ENCODE measurements at places on chromosomes 7 and 10.

GRCh38 chr10:62451611-62451975, 77.4 kb downstream of the ZNF365 start:
- no peak for DNase-seq

- no peak for DNase-seq
Observed at GRCh38 chr7:41201021-41201420, 501.9 kb downstream of the INHBA start.

DNA sequence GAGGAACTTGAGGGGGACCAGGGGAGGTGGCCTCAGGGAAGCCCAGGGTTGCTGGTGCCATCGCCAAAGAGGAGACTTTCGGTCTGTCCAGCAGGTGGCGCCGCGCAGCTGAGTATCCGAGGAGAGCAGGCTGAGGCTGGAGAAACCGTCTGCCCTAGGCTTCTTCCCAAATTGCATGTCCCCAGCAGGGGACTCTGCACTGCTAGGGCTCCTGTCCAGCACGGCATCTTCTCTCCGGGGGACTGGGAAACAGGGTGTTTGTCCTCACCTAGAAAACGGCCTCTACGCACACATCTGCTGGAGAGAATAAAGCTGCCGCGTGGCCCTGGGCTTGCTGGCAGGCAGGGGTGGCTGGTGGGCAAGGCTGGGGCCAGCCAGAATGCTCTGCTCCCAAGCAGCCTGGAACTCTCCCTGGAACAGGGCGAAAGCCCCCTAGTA, 161.9 kb downstream of the SH2D4B start:
- DNase-seq = peak; percentile 29

DNA sequence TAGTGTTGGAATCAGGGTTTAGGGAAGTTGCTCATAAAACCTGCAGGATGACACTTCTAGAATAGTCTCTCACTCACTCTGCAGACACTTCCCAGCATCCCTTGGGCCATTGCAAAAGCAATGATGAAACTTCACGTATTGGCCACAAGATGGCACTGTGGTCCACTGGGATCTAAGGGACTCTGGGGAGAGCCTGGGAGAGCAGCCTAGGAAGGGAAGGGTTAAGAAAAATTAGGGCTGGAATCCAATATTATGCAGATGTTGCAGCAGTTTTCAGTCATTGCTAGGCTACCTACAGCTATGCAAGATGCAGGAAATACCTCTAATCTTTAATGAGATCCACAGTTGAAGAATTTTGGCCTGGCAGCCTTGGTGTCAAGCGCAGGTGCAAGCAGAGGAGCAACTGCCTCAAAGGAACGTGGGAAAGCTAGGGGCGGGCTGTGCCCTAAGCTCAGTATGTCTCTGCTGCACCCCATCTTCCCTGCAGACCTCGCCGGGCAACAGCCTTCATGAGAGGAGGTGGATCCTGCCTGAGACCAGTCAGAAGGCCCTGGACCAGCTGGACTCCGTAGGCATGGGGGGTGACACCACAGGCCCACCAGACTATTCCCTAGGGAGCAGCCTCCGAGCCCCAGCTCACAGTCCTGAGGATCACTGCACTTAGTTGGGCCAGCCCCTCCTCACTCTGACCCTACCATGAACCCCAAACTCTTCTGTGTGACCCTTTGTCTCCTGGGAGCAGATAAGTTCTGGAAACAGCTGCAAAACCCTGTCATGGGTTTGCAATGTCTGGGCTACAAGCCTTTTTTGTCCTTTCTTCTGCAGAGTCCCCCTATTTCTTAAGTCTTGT, 127.9 kb upstream of the PRSS58 start:
- peak; percentile 86 for DNase-seq

GRCh38 chr7:44709011-44709915, 39.4 kb upstream of the ZMIZ2 start:
- DNase-seq = no peak

- DNase-seq = no peak
Observed at GRCh38 chr7:16402091-16402490, 19.2 kb downstream of the CRPPA start.

- DNase-seq = no peak
Observed at GRCh38 chr7:142603870-142604448, 145.3 kb upstream of the PRSS1 start.

- no peak for DNase-seq
Observed at GRCh38 chr10:71331736-71332135, 12.7 kb downstream of the SLC29A3 start.

GRCh38 chr7:21011153-21011552, 224.5 kb upstream of the SP8 start:
- no peak for DNase-seq

DNA sequence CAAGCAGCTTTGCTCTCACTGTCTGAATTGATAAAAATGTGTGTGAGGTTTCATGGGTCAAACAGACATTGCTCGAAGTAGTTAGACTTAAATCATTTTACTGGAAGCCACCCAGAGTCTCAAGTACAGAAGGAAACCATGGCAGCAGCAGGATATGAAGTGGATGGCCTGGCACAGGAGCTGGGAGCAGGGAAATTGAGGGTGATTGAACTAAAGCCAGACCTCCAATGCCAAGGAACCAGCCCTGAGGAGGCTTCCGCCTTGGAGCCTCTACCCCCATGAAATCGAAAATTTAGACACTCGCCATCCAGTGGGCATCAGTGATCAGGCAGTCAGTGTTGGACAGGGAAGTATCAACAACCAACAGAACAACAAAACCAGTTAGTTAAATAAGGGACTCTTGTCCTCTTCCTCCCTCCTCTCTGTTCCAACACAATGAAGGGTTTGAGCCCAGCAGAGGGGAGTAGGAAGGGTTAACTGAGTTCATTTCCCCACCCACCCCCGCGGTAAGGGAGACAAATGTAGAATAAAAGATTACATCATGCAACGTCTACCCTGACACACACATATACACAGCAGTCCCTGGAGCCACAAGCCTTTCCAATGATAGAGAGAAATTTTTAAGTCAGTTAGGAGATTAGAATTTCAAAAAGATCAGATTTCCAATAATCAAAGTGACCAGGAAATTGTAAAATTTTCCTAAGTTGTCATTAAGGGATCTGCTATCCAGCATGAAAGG, 156.3 kb downstream of the SLC16A9 start:
- no peak for DNase-seq

DNA sequence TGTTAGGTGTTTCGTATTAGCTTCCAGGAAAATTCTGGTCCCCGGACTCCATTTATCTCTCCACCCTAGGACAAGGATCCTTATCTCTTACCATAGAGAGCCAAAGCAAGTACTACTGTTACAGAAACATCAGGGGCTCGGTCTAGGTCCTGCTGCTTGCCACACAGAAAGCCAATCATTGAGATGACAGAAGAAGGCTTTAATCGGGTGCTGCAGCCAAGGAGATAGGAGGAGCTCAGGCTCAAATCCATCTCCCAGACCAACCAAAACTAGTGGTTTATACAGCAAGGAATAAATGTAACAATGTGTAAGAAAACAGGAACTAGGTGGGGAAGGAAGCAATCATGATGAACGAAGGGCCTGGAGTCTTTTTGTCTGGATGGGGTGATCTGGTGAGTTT, 22.2 kb upstream of the CACUL1 start:
- no peak for DNase-seq

- peak; percentile 69 for DNase-seq
Observed at GRCh38 chr7:11427686-11428273, 404.2 kb downstream of the THSD7A start.

DNA sequence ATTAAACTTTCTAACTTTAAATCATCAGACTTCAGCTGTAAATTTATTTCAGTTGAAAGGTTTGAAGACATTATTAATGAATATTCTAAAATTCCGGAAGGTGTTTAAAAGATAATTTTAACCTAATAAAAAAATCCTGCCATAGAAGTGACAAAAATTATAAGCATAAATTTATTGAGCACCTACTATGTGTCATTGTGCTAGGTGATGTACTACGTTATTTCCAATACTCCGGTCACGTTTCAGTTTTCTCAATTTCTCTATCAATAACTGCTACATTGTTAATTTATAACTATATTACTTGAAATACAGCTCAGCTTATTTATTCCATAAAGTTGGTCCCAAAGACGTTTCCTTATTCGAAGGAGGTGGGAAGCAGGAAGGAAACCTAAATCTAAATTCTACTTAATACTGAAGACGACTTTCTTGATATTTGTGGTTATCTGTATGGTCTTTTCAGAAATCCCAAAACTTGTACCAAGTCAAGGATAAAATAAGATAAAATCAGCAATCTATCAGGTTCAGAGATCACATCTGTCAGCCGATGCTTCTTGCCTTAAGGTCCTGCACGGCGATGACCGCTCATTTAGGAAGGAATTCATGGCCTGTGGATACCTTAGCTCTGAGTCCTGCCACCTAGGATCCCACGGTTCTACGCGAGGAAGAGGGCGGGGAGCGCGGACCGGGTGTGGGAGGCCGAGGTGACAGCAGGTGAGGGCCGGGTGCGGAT, 1.2 kb upstream of the ZEB1 start:
- no peak for DNase-seq

- no peak for DNase-seq
Observed at GRCh38 chr10:3350617-3351258, 178.2 kb upstream of the PITRM1 start.

DNA sequence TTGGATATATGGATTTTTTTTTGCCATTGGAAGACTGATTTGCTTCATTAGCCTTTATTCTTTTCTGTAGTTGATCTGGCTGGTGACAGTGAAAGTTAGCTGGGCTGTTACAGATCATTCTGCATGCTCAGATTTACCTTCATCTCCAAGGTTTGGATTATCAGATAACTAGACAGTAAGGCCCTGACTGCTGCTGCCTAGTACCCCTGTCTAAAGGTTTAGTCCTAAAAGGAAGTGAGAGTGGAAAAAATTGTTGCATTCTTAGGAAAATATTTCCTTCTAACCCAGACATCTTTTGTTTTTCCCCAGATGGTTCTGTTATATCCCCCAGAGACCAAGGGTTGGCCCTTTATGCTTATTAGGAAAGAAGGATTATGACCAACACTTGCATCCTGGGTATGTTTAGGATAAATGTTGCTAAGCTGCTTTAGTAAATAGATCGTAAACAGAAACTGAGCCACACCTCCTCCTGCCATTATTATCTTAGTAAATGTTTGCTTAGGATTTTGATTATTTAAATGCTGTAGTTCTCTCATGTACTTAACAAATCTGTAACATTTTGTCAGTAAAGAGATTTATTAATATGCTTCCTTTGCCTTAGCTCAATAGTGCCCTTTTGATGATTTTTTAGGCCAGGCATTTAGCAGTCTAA, 44.4 kb downstream of the MCU start:
- DNase-seq = no peak

DNA sequence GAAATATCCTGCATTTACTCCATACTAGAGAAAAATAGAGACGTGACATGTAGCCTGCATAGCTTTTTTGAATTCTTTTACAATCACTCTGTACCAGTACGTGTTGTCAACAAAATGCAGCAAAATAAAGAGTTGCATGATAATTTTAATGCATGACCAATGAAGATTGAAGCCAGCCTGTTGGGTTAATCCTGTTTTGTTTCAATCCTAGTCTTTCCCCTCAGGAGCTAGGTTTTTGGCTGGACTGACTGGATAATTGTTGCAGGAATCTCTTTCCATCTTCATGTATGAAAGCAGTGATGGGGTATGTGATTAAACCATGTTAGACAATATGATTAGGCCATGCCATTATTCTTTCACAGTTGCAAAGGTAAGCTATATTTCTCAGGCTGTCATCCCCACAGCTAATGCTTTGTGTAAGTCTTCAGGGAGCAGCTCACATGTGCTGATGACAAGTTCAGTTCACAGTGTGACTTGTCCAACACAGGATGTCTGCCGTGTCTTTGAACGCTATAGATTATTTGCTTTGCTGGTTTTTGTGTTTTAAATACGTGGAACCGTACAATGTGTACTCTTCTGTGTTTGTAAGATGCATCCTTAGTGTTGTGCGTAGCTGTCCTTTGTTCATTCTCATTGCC, 24.4 kb downstream of the PAPSS2 start:
- no peak for DNase-seq

GRCh38 chr10:71712572-71713134, 6.9 kb downstream of the C10orf105 start:
- DNase-seq = no peak

DNA sequence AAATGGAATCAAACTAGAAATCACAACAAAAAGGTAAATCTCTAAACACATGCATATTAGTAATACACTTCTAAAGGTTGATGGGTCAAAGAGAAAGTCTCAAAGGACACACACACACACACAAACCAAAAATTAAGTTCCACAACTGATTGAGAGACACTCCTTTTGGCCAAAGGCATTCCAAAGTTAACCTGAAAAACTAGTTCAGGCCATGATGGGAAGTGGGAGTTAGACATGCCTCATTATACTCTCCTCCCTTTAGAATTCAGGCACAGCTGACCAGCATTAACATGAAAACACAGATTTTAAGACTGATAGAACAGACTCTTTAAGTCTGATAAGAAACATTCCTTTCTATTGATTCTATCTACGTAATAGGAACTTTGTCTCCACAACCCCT, 332.4 kb upstream of the IGFBP3 start:
- no peak for DNase-seq

GRCh38 chr7:82194016-82194643, 249.4 kb downstream of the CACNA2D1 start:
- no peak for DNase-seq

GRCh38 chr7:95219721-95220120, 104.6 kb downstream of the PON1 start:
- no peak for DNase-seq

GRCh38 chr7:135980012-135980551, 2.9 kb upstream of the MTPN start:
- DNase-seq = no peak

- no peak for DNase-seq
Observed at GRCh38 chr10:18094793-18095192, 45.4 kb upstream of the CACNB2 start.

GRCh38 chr7:39130274-39130673, 152.6 kb downstream of the POU6F2 start:
- DNase-seq = no peak

- no peak for DNase-seq
Observed at GRCh38 chr10:59299933-59300332, 62.4 kb downstream of the FAM13C start.

DNA sequence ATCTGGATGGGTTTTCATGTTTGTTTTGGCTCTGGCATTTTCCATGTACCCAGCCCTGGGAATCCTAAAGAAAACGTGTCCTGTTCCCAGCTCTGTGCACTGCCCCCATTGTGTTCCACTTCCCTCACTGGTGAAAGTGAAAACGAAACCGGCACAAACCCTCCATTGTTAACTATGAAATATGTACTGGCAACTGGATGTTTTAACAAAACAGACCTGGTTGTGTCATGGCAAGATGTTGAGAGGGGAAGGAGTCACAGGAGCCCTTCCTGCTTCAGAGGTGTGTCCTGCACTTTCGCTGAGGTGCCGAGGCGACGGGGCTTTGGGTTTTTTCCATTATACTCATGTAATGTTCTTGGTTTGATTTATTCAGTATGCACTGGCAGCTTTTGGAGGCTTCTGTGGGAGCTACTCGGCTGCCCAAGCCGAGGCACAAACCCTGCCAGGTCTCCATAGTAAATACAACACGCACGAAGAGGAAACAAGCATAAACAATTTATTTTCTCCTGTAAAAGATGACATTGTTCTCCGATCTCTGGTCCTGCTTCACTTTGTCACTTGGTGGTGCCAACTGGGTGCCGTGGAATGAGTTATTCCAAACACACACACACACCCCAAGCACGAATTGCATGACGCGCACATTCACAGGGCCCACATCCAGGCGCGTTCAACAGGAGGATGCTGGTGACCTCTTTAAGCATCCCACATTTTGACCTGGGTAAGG, 118.2 kb downstream of the CDK6 start:
- no peak for DNase-seq

- DNase-seq = no peak
Observed at GRCh38 chr10:49024484-49024883, 84.8 kb upstream of the LRRC18 start.
